ENCODE measurements at places on chromosomes 11 and 22.

DNA sequence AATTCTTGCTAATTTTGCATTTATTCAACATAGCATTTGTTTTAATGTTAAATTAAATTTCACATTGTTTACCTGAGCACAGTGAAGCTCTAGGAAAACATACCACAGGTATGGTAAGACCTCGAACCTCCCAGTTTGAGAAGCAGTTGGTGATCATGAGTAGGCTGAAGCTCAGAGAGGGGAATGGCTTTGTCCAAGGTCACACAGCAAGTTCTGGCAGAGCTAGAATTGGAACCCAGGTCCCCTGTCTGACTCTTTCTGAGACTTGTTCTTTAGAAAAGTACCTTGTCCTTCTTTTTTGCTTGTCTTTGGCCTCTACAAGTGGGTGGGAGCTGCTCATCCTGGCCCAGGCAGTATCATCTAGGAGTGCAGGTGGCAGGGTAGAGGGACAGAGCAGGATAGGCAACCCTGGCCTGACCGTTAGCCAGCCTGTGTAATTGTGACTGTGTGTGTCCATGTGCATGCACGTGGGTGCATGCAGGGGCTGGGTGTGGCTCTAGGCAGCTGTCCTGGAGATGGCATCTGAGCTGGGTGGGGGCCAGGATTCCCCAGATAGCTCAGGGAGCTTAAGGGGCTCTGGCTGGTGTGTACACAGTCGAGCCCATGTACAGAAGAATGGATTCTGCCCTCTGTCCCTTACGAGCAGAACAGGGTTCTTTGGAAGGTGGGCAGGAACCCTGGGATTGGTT, 21.6 kb downstream of the PHLDB1 start:
- no peak for DNase-seq

GRCh38 chr11:9643751-9644150, 20.1 kb upstream of the SWAP70 start:
- no peak for DNase-seq

DNA sequence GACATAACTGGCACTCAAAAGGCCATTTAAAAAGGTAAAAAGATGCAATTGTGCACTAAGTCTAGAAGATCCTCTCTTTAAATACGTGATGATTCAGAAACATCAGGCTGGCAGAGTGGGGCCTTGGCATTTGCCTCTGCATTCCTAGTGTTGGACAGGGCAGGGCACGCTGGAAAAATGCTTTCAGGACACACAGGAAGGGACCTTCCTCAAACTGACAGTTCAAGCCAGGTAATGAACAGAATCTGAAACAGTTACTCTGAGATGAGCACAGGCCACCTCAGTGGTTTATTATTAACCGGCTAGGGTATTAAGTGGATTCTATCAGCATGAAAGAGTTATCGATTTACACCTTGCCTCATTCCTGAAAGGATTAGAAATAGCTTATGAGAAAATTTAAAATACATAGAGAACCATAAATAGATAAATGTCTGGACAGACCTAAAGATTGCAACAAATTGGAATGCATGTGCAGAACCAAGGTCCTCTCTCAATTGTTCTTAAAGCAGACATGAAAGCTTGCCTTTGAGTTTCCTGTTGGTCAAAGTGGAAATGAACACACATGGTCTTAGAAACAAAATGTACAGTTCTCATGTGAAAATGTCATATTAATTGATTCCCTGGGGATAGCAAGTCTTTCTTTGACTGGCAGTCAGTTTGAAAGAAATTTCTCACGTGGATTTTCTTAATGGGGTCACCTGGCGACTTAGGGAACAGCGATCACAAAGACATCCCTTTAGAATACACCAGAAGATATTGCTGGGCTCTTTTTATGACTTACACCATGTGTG, 21.5 kb upstream of the CSNK2A3 start:
- DNase-seq = no peak

DNA sequence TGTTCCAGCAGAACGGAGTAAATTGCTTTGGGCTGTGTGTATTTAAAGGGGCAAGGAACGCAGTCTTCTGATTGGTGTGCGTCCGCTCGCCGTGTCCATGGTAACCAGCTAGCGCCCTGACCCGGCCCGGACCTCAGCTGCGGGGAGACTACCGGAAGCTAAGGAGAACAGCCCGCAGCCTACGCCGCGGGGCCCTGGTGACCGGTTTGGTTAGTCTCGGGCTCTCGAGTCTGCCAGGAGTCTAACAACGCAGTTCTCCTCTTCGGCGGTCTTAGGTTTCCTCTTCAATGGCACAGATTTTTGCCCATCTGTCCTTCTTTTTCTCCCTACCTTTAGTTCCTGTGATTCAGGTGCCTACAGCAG, 3.5 kb upstream of the OR56A3 start:
- DNase-seq = no peak

DNA sequence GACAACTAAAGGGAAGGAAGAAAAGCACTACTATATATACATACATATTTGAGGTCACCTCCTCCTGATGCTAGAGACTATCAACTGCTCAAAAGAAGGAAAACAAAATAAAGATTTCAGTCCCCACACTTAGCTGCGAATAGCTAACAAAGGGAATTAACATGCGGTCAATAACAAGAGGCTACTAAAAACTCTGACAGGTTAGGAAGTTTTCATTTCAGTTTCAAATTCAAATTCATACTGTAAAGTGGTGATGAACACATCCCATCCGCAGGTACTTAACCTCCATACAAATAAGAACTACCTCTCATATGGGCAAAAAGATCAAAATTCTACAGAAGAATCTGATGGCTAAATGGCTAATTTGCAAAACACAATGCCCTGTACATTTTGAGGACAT, 2.6 kb downstream of the NAP1L4 start:
- no peak for DNase-seq

- DNase-seq = no peak
These were observed 100.3 kb upstream of the PITPNB start for GRCh38 chr22:28019360-28019759.

- no peak for DNase-seq
These were observed 68.7 kb downstream of the MRTFA start for GRCh38 chr22:40567626-40568328.

All from stromal cell of bone marrow (primary cell).